ENCODE measurements at places on chromosomes 2 and 18.

GRCh38 chr2:165054652-165055051 is 99.3 kb upstream of the SLC38A11 start:
- DNase-seq, result no peak

DNA sequence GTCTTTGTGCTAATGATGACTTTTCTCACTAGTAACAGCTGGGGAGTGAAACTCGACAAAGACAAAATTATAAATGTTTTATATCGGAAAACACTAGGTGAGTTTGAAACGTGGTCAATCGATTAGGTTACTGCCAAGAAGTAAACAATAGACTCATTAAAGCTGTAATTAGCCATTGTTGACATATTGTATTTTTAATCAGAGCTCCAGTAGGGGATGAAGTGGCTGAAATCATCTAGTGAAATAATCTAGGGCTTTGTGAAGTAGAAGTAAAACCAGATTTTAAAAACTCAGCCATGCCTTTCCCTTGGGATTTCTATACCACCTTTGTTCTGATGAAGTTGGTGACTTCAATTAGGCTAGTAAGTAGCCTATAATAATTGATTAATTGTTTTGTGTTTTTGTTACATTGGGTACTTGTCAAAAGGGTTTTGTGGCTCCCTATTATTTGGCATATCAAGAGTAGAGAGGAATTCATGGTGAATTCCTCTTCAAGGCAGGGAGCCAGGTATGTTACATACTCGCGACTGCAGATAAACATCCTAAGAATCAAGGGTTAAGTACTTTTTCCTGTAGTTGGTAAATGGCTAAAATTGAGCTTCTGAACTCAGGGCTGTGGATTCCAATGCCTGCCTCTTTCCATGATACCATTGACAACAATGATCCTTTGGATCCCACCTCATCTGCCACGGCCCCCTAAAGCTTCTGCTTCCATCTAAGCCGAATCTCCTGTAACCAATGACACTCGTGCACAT is 31.6 kb downstream of the RAB27B start:
- no peak for DNase-seq

DNA sequence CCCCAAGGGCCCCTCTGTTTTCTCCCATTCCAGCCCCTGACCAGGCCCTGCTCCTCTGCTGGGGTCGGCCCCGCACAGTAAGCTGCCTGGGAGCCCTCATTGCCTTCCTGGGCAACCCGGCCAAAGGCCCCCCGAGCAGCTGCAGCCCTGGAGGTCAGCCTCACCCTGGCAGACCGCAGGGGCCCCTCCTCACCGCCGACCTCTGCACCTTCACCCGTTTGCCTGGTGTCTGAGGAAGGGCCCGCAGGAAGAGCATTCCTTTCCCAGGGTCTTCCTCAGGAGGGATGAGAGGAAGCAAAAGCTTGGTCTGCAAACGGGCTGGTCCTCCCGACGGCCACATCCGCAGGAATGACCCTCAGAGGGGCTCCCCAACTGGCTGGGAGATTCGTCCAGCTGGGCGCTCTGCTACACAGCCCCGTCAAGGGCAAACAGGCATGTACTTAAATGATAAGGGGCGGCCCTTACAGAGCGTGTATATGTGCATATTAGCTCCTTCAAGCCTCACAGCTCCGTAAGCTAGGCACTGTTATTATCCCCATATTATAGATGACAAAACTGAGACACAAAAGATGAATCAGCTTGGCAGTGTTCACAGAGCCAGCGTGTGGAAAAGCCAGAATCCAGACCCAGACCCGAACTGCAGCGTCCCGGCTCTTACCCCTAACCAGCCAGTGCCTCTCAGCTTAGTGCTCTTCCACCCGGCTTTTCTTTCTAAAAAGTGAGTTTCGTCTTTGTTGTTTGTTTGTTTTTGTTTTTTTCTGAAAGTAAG is 52.8 kb downstream of the SLC4A1AP start:
- no peak for DNase-seq

GRCh38 chr18:63700501-63700900 is 2.3 kb upstream of the SERPINB11 start:
- DNase-seq, result no peak

- no peak for DNase-seq
Measured at GRCh38 chr2:233164128-233164635, 87.3 kb upstream of the ATG16L1 start.

DNA sequence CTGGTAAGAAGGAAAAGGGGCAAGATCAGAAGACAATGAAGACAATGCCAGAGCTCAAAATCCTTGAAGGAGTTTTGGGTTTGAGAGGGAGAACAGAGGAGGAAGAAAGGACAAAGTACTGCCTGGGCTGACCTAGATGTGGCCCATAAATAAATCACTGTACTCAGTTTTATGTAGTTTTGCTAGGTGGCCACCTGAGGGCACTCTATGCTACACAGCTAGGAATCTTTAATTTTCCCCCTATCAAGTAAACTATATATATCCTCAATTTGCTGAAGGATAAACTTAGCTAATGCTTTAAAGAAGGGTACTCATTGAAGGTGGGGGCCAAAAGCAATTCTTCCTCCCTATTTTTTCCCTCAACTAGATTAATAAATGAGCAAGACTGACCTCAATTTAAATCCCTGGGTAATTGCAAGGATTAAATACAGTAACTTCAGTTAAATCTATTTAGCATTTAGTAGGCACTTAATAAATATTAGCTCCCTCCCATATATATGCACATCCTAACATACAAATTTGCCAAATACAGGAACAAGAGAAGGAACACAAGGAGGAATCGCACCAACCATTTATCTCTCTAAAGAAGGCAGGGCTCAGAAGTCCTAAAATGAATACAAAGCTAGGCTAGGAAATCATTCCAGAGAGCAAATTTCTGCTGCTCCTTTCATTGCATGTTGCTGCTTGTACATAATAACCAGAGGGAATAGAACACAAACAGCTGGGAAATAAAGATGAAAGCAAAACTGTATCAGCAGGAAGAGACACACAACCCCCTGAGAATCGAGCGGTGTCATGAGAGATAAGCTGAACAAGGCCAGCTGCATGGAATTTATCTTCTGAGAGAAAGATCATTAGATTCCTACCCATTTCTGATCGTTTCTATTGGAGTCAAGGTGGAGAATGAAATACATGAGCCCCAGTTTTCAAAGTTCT is 540.1 kb downstream of the NRXN1 start:
- peak; percentile 29 for DNase-seq

- no peak for DNase-seq
Measured at GRCh38 chr18:44178476-44178875, 502.2 kb upstream of the SETBP1 start.
